Erythroblast (primary cell): ENCODE measurements at places on chromosomes 2 and 18.

GRCh38 chr2:96493072-96493471 is 12.1 kb downstream of the NEURL3 start:
- DNase-seq = no peak

GRCh38 chr2:20129331-20130159 is 78.1 kb upstream of the LAPTM4A start:
- DNase-seq = no peak

DNA sequence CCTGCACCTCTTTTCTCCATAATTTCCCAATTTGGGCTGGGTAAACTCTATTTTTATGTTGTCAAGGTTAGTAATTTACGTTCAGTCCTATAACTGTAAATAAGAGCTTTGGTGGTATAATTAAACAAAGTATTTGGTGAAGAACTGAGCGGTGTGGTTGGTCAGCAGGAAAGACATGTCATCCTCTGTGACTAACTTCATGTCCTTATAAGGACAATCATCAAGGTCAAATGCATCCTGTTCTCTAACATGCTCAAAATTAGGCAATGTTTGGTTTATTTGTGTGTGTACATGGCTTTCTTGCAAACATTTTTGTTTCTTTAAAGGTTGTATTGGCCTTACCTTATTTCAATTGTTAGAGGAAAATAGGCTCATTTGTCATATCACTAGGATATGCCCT is 121.5 kb upstream of the NABP1 start:
- no peak for DNase-seq

GRCh38 chr2:105785095-105785847 is 40.6 kb downstream of the NCK2 start:
- DNase-seq = no peak

DNA sequence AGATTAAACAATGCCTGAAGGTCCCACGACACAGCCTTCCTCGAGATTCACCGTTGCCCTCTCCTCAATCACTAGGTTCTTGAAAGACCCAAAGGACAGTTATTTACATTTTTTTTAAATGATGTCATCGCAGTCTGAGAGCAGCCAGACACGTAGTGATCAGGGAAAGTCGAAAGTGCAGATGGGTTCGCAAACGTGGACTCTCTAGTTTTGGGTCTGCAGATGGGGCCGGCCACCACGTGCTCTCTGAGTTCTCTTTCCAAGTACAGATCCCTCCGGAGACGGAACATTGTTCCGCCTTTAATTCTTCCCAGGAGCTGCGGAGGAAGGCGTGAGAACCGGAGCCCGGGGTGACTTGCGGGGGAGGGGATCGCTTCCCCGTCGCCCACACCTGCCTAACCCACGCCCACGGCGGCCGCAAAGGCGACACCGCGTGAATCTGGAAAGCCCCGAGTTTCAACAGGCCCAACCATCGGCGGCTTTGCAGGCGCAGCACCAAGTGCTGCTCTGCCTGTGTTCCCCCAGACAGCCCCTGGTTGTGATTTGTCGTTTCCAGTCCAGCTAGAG is 54.3 kb downstream of the PKDCC start:
- DNase-seq = no peak

- no peak for DNase-seq
Measured at GRCh38 chr2:206855585-206856433, 83.5 kb upstream of the CPO start.

- DNase-seq = no peak
Measured at GRCh38 chr2:136119717-136120675, 2.0 kb upstream of the CXCR4 start.

DNA sequence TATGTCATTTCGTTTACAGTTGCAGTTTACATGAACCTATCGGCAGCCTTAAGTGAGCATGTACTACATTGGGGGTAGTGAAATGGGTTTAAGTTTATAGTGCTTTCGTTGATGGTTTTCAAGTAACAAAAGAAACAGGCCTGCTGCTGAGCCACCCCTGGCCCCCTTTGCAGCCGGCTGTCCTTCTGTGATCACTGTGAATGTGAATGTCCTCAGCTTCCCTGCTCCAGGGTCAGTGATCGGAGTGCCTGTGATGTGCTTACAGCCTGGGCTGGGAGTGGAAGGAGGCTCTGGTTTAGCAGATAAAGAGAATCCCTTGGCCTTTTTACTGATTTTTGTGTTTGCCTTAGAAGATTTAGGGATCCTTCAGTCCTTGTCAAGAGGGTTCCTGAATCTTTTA is 154.2 kb downstream of the FAM210A start:
- no peak for DNase-seq

- no peak for DNase-seq
Measured at GRCh38 chr2:158795195-158795924, at the start of gene DAPL1. Gene DAPL1 (plus strand): TSS chr2:158795317. CDS start chr2:158795373, 56 bp downstream.

- no peak for DNase-seq
Measured at GRCh38 chr18:54360406-54360805, 2.7 kb downstream of the C18orf54 start.

DNA sequence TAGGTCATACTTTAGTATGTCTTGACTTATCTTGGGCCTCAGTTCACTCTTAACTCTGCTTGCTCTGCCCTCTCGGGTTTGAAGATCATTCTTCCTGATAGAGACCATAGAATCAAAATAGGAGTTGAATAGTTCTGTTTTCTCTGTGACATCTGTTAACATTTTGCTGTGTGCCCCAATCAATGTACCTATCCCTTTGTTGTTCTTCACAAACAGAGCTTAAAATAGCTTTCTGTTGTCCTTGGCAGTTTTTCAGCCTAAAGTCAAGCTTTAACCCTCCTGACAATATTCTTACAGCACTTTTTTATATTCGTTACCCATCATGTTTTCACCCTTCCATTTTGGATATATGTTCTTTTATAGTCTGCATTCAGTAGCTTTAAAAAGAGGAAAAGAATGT is 724.5 kb upstream of the FANCL start:
- DNase-seq = no peak

- DNase-seq = no peak
Measured at GRCh38 chr2:67833632-67834031, 229.2 kb downstream of the C1D start.

DNA sequence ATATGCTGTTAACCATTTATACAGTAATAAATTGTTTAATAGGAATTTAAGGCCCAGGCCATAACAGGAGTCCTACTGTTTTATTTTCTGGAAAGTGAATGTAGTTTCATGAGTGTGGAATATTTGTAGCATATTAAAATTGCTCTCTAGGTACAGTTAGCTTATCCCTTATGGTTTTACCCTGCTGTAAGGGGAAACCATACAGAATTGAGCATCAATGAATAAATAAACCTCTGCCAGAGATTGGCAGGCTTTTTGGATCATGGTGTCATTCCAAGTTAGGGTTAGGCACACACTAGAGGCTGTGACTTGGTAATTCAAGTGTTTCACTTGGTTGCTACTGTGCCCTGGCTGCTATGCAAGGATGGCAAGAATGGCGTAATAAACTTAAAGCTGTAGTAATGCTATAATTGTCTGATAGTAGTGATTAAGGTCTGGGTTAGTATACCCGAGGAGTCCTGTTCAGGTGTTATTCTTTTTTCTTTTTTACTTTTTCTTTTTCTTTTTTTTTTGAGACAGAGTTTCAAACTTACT is 30.4 kb downstream of the BMPR2 start:
- DNase-seq = no peak

- DNase-seq = no peak
Measured at GRCh38 chr2:9796056-9797010, 46.9 kb upstream of the TAF1B start.

GRCh38 chr2:229869226-229869625 is 52.6 kb downstream of the TRIP12 start:
- no peak for DNase-seq

DNA sequence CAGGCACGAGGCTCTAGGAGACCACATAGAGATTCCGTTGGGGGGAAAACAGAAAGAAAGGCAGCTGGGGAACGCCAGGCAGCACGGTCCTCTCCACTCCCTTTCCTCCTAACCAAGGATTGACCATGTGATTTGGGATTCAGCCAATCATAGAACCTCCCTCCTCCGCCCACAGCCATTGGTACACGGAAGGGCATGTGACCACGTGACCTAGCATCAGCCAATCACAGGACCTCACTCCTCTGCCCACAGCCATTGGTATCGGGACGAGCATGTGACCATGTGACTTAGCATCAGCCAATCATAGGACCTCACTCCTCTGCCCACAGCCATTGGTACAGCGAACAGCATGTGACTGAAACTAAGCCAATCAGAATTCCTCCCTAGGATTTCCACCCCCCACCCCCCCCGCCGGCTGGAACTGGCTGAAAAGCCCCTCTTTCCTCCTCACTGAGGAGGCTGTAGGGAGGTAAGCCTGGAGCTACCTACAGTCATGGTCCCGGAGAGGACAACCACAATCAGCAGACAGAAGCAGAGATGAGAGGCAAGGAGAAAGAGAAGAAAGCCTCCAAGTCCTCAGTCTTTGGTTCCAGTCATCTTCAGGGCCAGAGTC is 7.6 kb downstream of the SERPINE2 start:
- DNase-seq = peak; percentile 27

GRCh38 chr2:27350106-27350693 is 6.4 kb downstream of the GTF3C2 start:
- DNase-seq = peak; percentile 17

DNA sequence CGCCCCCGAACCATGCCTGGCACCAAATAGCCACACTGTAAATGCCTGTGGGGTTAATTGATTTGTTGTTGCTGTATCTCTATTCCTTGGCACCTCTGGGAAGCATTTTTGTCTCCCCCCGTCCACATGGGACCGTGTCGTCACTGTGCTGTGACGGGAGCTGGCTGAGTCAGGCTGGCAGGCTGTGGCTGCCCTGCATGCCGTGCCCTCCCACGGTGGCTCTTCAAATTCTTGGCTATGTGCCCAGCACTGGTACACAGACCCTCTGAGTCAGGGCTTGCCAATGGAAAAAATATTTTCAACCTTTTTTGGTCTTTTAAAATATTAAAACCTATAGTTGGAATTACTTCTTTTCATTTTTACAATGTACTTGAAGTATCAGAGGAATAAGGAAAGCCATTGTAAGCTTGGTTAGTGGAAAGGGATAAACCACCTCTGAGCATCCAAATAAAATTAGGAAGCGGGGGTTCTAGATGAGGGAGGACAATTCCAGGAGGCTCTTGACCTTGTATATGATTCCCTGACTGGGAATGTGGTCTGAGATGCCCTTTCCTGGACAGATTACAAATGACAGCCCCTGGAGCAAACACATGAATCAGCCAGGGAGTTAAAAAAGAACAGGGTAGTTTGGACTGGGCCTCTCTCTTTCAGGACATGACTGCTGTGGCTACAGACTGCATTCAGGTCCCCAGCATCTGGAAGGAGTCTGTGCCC is 59.4 kb downstream of the DGKD start:
- no peak for DNase-seq

GRCh38 chr2:23378496-23378895 is 6.5 kb upstream of the KLHL29 start:
- DNase-seq = no peak

- DNase-seq = no peak
Measured at GRCh38 chr2:25184254-25184653, 15.9 kb upstream of the POMC start.

GRCh38 chr18:23793985-23794867 is 105.0 kb downstream of the LAMA3 start:
- DNase-seq = no peak
